ENCODE measurements at places on chromosomes 7 and 10.

DNA sequence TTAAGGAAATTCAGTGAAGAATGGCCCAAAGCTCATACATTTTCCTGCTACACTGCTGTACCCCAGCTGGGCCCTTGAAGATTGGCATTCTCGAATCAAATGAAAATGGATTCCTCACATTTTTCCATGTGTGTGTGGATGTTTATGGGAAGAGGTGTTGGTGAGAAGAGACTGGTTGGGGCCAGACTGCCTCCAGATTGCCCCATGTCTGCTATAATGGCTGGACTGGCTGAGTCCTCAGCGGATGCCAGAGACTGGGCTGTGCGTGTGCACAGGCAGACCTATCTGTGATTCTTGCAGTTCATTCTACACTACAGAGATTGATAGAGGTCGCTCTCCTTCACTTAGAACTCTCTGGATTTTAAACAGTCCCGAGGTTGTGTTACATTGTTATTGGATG lies 183.6 kb upstream of the GDF10 start:
- DNase-seq: no peak

DNA sequence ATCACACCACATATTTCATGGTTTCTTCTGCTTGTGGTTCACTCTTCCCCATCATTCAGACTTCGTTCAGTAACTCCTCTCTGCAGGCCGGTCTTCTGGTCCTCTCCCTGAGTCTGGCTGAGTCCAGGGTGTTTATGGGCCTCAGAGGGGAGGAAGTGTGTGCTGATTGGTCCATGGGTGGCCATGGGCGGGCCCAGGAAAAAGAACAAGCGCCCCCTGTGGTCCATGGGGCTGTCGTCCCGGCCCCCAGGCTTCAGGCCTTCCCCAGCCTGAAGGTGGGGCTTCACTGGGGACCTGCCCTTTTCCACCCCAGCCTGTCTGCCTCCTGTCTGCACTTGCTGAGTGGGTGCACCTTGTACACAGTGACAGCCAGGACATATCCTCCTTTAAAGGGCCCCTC lies 123.7 kb downstream of the VIPR2 start:
- DNase-seq: no peak

DNA sequence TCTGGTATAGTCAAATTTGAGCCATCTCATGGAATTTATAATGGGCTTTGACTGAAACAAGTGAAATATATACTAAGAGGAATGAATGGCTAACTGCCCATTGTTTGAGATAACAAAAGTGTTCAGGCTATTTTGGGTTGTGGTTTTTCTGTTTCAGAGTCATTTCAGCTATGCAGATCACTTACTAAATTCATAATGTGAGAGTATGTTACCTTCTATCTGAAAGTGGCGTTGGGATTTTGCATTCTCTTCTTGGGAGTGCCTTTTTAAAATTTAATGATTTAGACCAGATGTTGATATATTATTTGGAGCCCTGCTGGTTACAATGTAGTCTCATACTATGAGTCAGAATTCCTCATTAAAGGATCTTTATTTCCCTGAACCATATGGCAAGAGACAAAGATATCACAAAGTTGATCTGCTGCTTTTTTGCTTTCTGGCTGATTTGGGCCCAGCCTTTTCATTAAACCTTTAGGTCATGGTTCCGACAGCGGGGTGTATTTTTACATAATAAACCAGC lies 10.4 kb downstream of the VCL start:
- no peak for DNase-seq

- DNase-seq: no peak
These were observed 13.5 kb upstream of the MBL2 start for GRCh38 chr10:52786098-52786497.

DNA sequence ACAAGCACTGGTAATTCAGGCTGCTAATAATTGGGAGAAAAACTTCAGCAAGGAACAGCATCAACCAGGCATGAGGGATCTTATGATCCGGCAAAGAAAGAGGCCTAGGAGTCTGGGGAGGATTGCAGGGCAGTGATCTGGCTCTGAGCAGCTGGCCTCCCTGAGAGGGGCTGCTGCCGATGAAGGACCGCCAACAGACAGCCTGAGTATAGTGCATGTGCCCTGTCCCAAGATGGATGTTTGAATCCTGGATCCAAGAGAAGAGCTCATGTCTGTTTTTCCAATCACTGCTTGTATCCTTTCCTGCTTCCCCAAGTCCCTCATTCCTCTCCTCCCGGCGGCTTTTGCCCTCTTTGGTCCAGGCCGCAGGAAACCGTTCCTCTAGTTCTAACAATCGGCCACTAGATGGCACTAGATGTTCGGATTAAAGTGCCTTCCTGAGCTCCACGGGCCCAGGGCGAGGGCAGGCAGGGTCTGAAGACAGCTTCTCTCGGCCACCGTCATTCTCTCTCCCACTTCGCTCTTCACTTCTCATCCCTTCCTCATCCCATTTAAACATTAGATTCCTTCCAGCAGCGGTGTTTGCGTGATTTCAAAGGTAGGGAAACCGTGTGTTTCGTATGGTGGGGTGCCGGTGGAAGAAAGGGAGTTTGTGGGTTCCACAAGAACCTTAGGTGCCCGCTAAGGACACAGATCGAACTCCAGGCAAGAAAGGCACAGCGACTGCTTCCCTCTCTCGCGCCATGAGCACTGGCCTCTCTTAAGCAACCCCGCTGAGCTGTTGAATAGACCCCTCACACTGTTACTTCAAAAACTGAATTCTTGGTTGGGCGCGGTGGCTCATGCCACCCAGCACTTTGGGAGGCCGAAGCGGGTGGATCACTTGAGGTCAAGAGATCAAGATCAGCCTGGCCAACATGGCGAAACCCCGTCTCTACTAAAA lies 82.4 kb downstream of the ADCYAP1R1 start:
- DNase-seq: peak; percentile 63

DNA sequence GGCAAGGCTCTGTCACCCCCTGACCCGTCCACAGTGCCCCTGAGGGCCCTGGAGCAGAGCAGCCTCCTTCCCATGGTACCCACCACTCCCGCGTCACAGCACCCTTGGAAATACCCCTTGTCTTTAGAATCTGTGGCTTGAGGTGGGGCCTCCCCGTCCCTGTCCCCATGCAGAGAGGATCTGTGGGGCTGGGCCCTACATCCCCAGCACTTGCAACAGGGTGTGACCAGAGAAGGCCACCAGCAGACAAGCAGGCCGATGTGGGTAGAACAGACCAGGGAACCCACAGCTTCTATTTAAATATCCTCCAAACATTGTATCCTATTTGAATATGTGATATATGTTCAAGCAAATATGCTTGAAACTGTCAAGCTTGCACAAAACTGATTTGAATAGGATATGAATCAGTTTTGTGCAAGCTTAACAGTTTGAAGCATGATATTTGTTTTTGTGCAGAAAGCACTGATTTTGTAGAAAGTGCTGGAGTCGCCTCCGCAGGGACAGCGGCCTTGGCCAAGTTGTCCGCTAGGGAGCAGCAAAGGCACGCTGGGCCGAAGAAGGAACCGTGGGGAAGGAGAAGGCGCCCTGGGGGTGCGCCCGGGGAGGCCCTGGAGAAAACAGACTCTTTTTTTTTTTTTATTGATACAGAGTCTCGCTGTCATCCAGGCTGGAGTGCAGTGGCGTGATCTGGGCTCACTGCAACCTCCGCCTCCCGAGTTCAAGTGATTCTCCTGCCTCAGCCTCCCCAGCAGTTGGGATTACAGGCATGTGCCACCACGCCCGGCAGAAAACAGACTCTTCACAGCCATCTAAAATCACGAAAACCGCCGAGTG lies 2.2 kb downstream of the CFAP46 start:
- peak; percentile 65 for DNase-seq

DNA sequence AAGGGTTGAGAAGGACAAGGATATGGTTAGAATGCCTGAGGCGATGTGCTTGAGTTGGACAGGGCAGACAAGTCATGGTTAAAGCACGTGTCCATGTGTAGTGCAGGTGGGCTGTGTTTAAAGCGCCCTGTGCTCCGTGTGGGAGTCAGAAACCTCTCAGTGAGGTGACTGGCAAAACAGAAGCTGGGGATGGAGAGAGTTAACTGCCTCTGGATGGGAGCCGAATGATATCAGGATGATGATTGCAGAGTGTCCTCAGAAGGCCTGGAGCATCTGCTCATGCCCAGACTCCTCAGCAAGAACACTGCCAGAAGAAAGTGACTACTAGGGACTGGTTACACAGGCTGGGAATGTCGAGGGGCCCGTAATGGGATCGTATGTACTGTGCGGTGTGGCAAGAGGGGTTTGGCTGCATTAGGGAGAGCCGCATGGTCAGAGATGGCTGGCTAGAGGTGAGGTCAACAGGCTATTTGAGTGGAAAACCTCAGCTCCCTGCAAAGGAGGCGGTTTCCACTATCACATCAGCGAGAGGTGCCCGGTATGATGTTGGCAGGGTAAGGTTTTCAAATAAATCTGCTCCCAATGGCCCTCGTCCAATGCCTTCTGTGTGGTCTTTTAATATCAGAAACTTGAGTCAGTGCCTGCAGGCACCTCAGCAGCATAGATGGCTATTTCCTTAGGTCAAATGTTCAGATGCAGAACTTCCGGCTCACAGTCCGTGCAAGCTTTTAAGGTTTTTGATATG lies 26.1 kb upstream of the MRC1 start:
- no peak for DNase-seq

- no peak for DNase-seq
These were observed 82.0 kb upstream of the GTF2IRD1 start for GRCh38 chr7:74371381-74372341.

GRCh38 chr7:69429911-69430383 lies 168.3 kb upstream of the AUTS2 start:
- no peak for DNase-seq

- DNase-seq: no peak
These were observed 42.8 kb upstream of the SLC13A1 start for GRCh38 chr7:123242467-123243092.

DNA sequence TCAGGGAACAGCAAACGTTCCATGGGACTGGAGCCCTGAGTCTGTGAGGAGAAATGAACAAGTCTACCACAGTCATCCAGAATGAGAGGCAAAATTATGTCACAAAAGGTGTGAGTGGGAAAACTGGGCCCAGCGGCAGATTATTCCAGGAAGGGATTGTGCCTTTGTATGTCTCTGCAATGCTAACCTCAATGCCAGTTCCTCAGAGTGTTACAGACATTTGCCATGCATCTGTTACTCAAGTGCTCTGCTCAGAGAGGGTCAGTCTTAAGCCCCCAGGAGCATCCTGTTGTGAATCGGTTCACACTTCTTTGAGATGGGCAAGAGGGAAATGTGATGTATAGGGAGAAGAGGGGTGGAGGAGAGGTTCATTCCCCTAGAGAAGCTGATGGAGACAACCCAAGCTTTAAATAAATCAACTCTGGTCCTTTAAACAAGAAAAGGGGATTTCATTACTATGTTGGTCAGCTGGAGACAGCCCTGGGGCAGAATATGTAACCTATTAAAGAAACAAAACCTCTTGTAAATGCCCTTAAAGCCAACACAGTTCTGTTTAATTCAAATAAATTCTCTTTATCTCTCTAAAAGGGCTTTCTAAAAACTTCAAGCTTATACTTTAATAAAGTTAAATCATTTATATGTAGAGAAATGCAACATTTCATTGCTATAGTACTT lies 85.9 kb upstream of the GRB10 start:
- no peak for DNase-seq

GRCh38 chr7:138513344-138513871 lies 53.3 kb downstream of the TRIM24 start:
- no peak for DNase-seq

DNA sequence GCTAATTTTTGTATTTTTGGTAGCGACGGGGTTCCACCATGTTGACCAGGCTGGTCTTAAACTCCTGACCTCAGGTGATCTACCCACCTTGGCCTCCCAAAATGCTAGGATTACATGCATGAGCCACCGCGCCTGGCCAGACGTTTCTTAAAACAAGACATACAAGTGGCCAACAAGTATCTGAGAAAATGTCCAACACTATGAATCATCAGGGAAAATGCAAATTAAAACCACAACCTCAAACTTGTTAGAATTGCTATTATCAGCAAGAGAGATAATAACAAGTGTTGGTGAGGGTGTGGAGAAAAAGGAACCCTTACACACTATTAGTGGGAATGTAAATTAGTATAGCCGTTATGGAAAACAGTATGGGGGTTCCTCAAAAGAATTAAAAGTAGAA lies 148.6 kb downstream of the SUGCT start:
- no peak for DNase-seq

DNA sequence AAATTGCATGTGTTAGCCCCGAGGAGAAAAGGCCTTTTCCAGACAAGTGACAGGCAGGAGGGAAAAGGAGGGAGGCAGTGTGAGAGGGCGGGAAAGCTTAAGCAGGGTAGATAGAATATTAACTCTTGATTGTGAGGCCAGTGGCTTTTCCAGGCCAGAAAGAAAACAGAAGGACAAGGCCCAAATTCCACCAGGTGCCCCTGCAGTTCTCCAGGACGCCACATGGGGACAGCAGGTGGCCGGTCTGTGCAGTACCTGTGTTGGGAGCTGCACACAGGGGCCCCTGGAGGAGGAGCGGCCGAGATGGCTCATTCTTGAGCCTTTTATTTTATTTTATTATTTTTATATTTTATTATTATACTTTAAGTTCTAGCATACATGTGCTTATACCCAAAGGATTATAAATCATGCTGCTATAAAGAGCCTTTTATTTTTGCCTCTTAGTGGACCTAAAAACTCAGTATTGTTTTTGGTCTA lies 141.3 kb upstream of the KLF14 start:
- peak; percentile 60 for DNase-seq

- DNase-seq: no peak
These were observed 82.9 kb upstream of the OGDHL start for GRCh38 chr10:49844775-49845595.

DNA sequence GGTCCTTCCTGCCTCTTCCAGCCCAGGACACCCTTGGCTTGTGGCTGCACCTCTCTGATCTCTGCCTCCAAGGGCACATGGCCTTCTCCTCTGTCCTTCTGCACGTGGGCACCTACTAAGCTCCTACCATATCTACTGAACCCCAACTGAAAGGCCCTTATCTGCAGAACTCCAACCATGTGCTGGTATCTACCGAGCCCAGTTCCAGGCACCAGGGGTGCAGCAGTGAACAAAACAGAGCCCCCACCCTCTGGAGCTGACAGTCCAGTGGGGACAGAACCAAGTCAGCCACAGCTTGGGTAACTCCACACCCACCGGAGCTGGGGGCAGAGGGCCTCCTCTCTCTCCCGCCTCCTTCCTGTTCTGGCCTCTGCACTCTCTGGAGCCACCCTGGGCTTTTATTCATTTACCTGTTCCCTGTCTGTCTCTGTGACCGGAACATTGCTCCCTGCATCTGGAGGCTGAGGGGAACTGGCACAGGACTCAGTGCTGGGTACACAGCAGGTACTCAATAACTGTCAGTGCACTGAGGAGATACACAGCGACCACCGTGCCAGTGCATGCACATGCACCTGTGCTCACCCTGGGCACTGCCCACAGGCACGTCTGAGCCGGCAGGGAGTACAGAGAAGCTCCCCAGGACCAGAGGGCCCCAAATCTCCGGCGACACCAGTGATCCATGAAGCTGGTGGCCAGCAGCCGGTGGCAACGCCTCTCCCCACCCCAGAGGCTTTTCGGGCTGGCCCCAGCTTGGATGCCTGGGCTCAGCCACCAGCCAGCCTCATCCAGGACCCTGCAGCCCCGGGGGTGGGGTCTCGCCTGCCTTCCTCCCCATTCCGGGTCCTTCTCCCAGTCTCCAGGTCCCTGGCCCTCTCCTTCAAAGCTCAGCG lies 2.0 kb downstream of the MICALL2 start:
- DNase-seq: no peak

- no peak for DNase-seq
These were observed 189.3 kb upstream of the LYZL2 start for GRCh38 chr10:30818854-30819253.

Data from activated T-cell treated with anti-CD3 and anti-CD28 coated beads, Interleukin-2, amount 50 U/mL, for 72 hours (primary cell).